A673 (cell line): ENCODE measurements at places on chromosomes 5 and 9. TPM values are rescaled to one million over a fixed set of nuclear protein-coding genes. Genes with fewer than 3 reads are reported as not detected.
A peak's percentile ranks its signal among the peaks of the same experiment; 100 is the strongest.

DNA sequence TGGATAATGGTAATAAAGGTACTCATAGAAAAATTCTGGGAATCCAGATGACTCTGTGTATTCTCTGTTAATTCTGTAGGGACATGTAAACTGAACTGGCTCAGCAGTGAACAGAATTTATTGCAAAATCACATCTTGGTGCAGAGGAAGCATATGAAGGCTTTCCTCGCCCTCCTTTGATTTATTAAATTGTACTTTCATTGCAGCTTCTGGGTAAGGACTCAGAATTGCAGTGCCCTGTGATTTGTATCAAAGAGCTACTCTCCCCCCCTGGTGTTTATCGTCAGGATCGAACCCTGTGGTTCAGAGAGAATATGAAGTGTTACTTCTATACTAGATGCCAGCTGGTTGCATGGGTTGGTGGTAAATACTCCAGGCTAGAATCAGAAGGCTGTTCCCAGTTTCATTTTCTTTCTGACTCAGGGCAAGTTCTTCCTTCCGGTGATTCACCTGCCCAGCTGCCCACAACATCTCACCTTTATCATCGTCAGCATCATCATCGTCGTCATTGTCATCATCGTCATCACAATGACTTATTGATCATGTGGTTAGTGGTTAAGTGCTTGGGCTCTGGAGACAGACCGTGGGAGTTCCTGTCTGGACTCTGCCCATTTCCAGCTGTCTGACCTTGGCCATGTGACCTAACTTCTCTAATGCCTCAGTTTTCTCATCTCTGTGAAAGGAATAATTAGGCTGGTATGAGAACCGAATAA, 238.8 kb downstream of the ARHGAP26 start:
- H3K4me1 ChIP-seq = peaks cover 6% of the 10 kb centered on the region
- H3K27ac ChIP-seq = no peak overlapping the region
- H3K36me3 ChIP-seq = no peaks in the 10 kb centered on the region
- H3K4me3 ChIP-seq = no peak overlapping the region
- peak; percentile 14 for DNase-seq

- H3K27ac ChIP-seq = no peak overlapping the region
- H3K4me3 ChIP-seq = no peak overlapping the region
- no peak for DNase-seq
- no peaks in the 10 kb centered on the region for H3K36me3 ChIP-seq
- H3K27me3 ChIP-seq = no peaks in the 10 kb centered on the region
Measured at GRCh38 chr5:28208356-28208755, 1170.0 kb upstream of the CDH9 start.

GRCh38 chr5:83368835-83369234, 102.7 kb upstream of the VCAN start:
- H3K4me1 ChIP-seq = no peaks in the 10 kb centered on the region
- H3K27ac ChIP-seq = no peak overlapping the region
- no peak for DNase-seq

DNA sequence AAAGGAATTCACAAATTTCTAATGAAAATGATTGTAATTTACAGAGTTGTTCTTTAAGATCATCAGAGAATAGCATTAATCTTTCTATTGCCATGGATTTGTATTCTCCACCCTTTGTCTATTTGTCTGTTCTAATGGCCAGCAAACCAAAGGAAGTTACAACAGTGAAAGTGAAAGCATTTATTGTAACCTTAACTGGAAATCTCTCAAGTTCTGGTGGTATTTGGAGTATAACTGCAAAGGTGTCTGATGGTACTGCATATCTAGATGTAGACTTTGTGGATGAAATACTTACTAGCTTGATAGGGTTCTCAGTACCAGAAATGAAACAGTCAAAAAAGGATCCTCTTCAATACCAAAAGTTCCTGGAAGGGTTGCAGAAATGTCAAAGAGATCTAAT, 21.7 kb downstream of the RMI1 start:
- no peaks in the 10 kb centered on the region for H3K27me3 ChIP-seq
- H3K27ac ChIP-seq = no peak overlapping the region
- H3K4me3 ChIP-seq = no peak overlapping the region
- H3K4me1 ChIP-seq = no peaks in the 10 kb centered on the region

GRCh38 chr5:172325452-172325851, 41.9 kb upstream of the UBTD2 start:
- no peaks in the 10 kb centered on the region for H3K4me1 ChIP-seq
- no peak for DNase-seq

DNA sequence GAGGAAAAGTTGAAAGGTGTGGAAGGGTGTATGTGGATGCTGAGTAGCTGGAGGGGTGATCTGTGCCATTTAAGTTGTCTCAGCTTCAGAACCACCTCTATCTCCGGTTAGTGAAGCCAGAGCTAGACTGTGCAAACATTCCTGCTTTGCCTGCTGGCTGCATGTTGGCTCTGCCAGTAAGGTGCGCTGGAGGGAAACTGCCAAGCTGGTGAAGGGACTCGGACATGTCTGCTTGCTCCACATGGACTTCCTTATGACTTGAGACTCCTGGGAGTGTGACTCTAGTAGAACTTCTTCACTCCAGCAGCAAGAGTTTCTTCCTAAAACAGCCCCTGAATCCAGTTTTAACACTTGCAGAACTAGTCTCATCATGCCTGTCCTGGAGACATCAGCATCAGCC, 27.9 kb downstream of the DAB2 start:
- H3K27me3 ChIP-seq = no peaks in the 10 kb centered on the region
- peaks cover 23% of the 10 kb centered on the region for H3K4me1 ChIP-seq

GRCh38 chr5:61650661-61651060, 318.6 kb downstream of the ZSWIM6 start:
- no peak overlapping the region for H3K27ac ChIP-seq
- no peak overlapping the region for H3K4me3 ChIP-seq
- no peak for DNase-seq
- H3K36me3 ChIP-seq = no peaks in the 10 kb centered on the region
- H3K4me1 ChIP-seq = peaks cover 18% of the 10 kb centered on the region

GRCh38 chr5:74312746-74313145, 327.8 kb downstream of the ENC1 start:
- no peak overlapping the region for H3K4me3 ChIP-seq
- no peak for DNase-seq
- H3K4me1 ChIP-seq = no peaks in the 10 kb centered on the region
- H3K36me3 ChIP-seq = no peaks in the 10 kb centered on the region
- H3K27ac ChIP-seq = no peak overlapping the region

GRCh38 chr5:10538789-10539686, 24.8 kb upstream of the ANKRD33B start:
- no peaks in the 10 kb centered on the region for H3K4me1 ChIP-seq
- no peaks in the 10 kb centered on the region for H3K36me3 ChIP-seq
- DNase-seq = no peak
- H3K27ac ChIP-seq = no peak overlapping the region
- H3K4me3 ChIP-seq = no peak overlapping the region

DNA sequence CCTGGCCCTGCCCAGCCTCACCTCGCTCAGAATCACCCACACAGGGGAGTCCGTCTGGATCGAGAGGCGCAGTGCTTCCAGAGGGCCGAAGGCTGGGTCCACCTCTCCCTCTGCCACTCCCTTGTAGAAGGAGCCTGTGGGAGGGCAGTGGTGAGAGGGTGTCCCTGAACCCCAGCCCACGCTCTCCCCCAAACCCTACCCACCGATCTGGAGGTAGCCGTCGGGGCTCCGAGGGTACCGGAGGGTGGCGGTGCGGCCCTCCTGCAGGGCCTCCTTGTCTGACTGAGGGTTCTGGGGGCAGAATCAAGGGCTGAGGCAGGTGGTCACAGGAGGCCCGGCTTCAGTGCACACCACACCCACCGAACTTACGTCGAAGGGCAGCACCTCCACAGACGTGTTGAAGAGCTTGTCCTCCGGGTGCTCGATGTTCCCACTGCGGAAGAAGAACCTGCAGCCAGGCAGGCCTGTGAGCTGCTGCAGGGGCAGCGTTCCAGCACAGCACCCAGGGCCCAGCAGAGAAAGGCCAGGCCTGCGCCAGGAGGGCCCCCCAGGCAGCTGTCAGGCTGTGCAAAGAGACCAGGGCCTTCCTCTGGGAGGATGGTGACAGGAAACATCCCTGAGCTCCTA, 4.5 kb downstream of the LTC4S start:
- no peaks in the 10 kb centered on the region for H3K27me3 ChIP-seq
- no peak for DNase-seq
- no peak overlapping the region for H3K4me3 ChIP-seq
- H3K27ac ChIP-seq = no peak overlapping the region
- peaks cover 7% of the 10 kb centered on the region for H3K4me1 ChIP-seq

DNA sequence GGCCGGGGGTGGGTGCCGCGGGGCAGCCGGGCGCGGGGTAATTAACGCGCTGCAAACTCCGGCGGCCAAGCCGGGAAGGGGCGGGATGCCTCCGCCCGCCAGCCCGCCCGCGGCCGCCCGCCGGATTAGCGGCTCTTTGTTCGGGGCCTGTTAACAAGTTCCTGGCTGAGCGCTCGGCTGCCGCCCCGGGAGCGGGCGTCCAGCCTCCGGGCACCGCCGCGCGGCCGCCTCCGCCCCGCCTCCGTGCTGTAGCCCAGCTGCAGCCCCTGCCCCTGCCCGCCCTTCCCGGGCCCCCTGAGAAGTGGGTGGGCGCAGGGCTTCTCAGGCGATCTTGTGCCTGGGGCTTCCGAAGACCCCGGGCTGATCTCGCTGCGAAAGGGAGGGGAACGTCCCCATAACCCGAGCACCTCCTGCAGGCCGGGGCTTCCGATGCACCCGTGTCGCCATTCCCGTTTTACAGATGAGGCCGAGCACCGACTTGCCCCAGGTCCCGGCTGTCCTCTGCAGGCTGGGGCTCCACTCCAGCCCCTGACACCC, 7.5 kb downstream of the UNC5A start:
- H3K4me1 ChIP-seq = no peaks in the 10 kb centered on the region
- H3K36me3 ChIP-seq = no peaks in the 10 kb centered on the region
- peak overlapping the region; percentile 49 for H3K4me3 ChIP-seq
- H3K27ac ChIP-seq = no peak overlapping the region
- DNase-seq = peak; percentile 47
- H3K27me3 ChIP-seq = no peaks in the 10 kb centered on the region

The LRRC14B gene
- not detected in 2 replicates for total RNA-seq

The NRARP gene
- 7.4 and 8.9 TPM in 2 replicates for total RNA-seq

The MLANA gene
- total RNA-seq = not detected in 2 replicates

The C9orf153 gene
- 0.35 and 0.56 TPM in 2 replicates for total RNA-seq

The MSANTD3 gene
- total RNA-seq = 44.7 and 52.9 TPM in 2 replicates
